ENCODE measurements at places on chromosomes 1 and 21. TPM values are rescaled to one million over a fixed set of nuclear protein-coding genes. Genes with fewer than 3 reads are reported as not detected.
A peak's percentile ranks its signal among the peaks of the same experiment; 100 is the strongest.

C1orf141 gene
- not detected for total RNA-seq

NBPF20 gene
- 2.3 TPM for total RNA-seq

ATP1B1 gene
- 18.5 TPM for total RNA-seq

GRCh38 chr1:44371206-44371605 lies 16.1 kb upstream of the ERI3 start:
- no peak for DNase-seq

DNA sequence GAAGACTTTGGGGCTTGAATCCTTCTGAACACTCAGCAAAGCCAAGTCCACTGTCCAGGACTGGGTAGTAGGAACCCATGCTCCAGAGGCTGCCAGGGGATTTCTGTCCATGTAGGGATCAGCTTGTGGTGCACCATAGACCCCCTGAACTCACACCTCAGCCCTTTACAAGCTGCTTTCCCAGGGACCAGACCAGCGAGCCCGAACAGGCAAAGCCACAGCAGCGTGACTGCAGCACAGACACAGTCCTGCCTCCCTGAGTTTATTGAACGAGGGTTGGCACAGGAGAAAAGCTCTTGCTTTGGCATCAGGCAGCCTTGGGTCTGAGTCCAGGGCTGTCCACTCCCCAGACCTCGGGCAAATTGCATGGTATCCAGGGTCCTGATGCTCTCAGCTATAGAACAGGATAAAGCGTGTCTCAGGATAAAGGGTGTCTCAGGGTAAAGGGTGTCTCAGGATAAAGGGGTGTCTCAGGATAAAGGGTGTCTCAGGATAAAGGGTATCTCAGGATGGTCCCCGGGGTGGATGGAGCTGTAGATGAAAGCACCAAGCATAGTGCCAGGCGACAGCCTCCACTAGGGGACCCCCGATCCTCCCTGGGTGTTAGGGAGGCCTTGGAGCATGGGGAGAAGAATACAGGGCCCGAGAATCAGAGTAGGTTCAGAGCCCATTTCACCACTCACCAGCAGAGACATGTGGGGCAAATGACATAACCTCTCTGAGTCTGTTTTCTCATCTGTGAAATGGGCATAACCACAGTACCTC lies 648.8 kb downstream of the NPHP4 start:
- DNase-seq: no peak

- no peak for DNase-seq
Measured at GRCh38 chr1:150912623-150913022, 13.5 kb upstream of the SETDB1 start.

VASH2 gene
- 11.6 TPM for total RNA-seq

DNA sequence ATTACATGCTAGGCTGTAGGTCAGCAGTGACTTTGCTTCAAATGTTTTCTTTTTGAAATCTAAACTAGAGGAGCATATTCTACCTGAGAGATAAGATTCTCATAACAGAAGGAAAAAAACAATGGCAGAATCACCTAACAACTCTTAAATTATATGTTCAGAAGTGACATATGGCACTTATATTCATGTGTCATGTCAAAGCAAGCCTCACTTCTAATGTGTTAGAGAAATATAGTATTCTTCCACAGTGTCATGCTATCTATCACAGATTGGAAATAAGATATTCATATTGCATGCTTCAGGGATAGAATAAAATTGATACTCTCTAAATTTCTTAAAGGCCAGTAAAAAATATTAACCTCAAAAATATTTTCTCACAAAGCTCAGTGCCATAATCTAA lies 874.6 kb upstream of the PRMT6 start:
- DNase-seq: no peak

GPR37L1 gene
- total RNA-seq: not detected

- no peak for DNase-seq
Measured at GRCh38 chr1:53411541-53412152, 47.6 kb upstream of the DMRTB1 start.

- no peak for DNase-seq
Measured at GRCh38 chr1:54853793-54854370, 33.1 kb downstream of the DHCR24 start.

KDF1 gene
- 4.0 TPM for total RNA-seq

- no peak for DNase-seq
Measured at GRCh38 chr1:20376880-20377494, 86.3 kb downstream of the VWA5B1 start.

OR6N1 gene
- total RNA-seq: not detected

GRIK1 gene
- 0.99 TPM for total RNA-seq

KRTAP11-1 gene
- 25.4 TPM for total RNA-seq

FCAMR gene
- not detected for total RNA-seq

GRCh38 chr1:109508001-109508872 lies 1.3 kb downstream of the AMIGO1 start:
- DNase-seq: no peak

GRCh38 chr1:111717450-111717849 lies 21.7 kb downstream of the INKA2 start:
- no peak for DNase-seq

DNA sequence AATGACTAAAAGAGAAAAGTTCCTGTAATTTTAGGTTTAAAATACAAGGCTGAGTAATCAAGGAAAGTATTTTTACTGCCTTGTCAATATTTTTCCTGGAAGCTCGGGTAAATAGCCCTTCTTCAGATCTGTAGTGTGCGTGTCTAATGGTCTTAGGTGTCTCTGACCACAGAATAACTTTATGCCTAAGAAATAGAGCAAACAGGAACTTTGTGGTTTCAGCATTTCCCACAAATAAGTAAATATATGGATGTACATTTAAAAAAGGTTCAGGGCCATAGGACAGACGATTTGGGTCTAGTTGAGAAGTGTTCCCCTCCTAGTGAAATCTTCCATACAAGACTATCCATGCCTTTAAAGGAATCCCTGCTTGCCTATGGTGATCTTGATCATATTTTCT lies 107.0 kb downstream of the ZC3H11B start:
- DNase-seq: no peak

GRCh38 chr1:32332290-32333079 lies 3.5 kb downstream of the MARCKSL1 start:
- no peak for DNase-seq

DNA sequence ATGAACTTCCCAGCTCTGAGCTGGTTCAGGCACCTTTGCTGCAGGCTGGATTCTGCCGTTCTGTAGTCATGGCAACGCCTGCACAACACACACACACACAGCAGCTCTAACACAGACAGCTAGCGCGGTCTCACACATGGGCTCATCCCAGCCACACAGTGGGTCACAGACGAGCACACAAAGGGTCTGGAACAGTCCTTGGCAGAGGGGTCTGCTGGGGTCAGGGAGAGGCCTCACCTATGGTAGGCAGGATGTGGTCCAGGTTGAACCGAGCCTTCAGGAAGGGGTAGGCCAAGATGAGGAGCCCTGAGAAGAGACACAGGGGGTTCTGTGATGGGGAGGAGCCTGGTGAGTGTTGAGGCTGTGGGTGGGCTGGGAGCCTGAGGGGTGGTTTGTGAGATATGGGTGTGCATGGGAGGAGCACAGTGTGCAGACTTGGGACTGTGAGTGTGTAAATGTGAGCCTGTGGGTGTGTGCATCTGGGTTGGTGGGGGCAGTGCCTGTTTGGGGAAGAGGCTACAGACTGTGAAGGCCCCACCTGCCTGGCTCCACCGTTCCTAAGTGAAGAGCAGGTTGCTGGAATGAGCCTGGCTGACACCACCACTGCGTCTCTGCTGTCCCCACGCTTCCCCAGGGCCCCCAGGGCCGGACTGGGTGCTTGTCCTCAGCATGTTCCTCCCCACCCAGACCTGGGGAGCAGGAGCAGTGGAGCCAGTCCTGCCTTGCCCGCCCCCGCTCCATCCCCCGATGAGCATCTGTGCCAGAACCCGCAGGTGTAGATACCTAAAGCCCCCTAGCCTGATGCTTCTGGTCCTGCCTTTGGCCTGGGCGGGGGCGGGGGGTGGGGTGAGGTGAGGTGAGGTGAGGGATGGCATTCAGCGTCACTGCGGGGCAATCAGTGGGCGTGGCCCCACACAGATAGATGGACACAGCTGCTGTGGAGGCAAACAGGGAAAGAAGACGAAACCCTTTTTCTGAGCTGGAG lies 1.5 kb downstream of the KNCN start:
- DNase-seq: peak; percentile 37

LCE3E gene
- 1.3 TPM for total RNA-seq
